ENCODE measurements at places on chromosomes 1 and 21.
A peak's percentile ranks its signal among the peaks of the same experiment; 100 is the strongest.

DNA sequence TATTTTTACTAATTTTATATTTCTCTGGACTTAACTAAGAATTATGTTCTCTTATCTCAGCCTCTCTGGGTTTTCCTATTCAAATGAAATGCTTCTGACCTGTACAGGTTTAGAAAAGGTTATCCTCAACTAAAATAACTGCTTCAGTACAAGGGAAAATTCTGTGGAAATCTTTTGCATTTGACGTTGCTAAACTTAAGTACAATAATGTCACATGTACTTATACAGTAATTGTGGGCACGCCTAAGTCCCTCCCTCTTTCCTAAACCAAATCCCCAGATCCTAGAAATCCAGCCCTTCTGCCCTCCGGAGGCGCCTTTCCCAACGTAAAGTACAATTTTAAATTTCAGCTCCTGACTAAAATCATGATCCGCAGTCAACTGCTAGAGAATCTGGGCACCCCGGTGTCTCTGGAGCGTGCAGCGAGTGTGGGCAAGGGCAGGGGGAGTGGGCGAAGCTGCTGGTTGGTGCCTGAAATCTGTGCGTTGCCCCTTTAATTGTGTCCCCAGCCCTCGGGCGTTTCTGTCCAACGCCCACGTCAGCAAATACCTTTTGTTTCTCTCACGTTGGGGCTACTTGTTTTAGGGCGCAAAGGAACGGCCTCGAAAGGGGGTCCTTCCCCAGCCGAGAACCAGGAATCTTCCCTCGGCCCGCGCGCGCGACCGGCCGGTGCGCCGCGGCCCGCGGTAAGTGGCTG is at the start of gene ZBTB8A:
TSS of gene ZBTB8A (plus strand) at position 541 of the 697 bp plus-strand sequence. CDS start 53,505 bp downstream, outside the sequence.
- DNase-seq, result peak; percentile 58

GRCh38 chr1:6392809-6393399 is 663 bp downstream of the ACOT7 start:
- DNase-seq, result no peak

DNA sequence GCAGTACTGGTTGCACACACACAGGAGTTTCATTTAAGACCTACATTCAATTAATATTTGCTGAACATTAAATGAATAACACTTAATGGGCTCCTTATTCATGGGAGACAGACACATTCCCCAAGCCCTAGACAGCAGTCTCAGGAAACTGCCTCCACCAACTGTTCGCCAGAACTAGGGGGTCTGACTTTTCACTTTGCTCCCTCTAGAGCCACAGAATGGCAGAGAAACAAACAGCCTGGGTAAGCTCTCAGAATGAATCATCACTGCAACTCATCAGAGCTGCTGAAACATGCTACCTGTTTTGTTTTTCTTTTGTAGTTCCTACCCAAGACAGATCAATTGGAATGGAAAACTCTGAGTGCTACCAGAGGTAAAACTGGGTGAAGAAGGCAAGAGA is 31.7 kb downstream of the ELK4 start:
- DNase-seq, result no peak

GRCh38 chr1:172699111-172699510 is 40.2 kb downstream of the FASLG start:
- DNase-seq, result peak; percentile 54

DNA sequence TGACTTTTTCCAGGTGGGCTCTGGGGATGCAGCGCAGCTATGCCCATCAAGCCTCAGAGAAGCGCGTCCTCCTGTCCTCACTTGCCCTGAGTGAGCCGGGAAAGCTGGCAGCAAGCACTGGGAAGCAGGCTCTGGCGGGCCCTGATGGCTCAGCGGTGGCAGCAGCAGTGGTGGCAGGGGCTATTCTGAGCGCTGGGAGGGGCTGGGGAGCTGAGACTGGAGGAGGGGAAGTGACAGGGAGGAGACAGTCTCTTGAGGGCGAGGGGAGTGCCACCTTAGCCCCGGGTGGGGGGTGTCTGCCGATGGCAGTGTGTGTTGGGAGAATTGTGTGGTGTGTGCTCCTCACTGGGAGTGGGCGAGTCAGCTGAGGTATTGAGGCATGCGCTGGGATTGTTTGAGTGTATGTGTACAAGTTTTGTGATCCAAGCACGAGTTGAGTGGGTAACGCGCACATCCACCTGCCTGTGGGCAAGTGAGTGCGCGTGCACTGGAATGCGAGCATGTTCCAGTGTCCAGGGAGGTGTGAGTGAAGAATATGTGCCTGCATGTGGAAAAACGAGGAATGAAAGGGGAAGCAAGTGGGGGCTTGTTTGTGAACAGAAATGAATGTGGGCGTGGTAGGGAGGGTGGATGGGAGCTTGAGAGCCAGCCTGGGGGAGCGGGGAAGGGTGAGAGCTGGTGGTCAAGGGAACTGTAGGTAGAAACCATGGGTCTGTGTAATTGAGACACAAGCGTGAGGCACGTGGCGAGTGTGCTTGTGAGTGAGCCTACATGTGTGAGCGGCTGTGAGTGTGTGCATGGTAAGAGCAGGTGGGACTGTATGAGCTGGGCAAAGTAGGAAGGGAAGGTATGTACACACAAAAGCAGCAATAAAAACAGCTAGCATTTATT is 2.9 kb upstream of the FOXO6 start:
- DNase-seq, result no peak

DNA sequence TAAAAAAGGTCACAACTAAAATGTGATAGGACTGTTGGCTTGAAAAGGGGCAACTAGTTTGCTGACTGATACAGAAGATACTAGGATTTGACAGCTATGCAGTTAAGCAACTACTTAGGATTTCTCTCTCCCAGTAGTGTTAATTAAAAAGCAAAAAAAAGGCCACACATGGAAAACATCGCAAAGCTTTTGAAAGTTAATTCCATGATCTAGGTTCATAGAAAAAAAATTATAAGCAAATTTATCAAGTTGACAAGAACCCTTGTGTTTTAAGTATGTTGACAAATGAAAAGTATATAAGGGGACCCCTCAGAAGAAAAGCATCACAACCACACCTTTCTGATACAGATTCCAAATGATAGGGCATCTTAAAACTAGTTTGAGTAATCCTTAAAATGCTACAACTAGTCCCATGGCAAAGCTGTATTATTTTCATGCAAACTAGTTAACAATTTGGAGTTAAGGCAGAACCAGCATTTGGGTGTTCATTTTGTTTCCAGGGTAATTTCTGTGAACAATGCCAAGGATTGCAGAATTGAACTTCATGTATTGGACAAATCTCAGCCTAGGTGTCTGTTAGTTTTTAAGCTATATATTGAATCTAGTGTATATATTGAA is 4.1 kb downstream of the PNRC2 start:
- no peak for DNase-seq

DNA sequence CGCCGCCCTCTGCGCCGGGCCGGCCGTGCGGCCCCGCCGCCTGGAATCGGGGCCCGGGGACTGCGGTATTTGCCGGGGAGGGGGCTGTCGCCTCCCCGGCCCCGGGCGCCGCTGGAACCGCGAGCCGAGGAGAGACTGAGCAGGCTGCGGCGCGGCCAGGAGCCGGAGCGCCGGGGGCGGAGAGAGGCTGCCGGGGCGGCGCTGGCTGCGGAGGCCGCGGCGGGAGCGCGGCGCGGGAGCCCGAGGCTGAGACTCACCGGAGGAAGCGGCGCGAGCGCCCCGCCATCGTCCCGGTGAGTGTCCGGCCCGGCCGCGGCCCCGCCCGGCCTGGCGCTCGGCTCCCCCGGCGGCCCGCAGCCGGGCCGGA is 746 bp downstream of the DYRK1A start:
- DNase-seq, result peak; percentile 43

GRCh38 chr1:172298141-172298540 is 122.3 kb upstream of the C1orf105 start:
- DNase-seq, result no peak

GRCh38 chr1:197247465-197247864 is 20.6 kb upstream of the CRB1 start:
- no peak for DNase-seq

- no peak for DNase-seq
Observed at GRCh38 chr1:63794939-63795378, 21.1 kb downstream of the ROR1 start.

DNA sequence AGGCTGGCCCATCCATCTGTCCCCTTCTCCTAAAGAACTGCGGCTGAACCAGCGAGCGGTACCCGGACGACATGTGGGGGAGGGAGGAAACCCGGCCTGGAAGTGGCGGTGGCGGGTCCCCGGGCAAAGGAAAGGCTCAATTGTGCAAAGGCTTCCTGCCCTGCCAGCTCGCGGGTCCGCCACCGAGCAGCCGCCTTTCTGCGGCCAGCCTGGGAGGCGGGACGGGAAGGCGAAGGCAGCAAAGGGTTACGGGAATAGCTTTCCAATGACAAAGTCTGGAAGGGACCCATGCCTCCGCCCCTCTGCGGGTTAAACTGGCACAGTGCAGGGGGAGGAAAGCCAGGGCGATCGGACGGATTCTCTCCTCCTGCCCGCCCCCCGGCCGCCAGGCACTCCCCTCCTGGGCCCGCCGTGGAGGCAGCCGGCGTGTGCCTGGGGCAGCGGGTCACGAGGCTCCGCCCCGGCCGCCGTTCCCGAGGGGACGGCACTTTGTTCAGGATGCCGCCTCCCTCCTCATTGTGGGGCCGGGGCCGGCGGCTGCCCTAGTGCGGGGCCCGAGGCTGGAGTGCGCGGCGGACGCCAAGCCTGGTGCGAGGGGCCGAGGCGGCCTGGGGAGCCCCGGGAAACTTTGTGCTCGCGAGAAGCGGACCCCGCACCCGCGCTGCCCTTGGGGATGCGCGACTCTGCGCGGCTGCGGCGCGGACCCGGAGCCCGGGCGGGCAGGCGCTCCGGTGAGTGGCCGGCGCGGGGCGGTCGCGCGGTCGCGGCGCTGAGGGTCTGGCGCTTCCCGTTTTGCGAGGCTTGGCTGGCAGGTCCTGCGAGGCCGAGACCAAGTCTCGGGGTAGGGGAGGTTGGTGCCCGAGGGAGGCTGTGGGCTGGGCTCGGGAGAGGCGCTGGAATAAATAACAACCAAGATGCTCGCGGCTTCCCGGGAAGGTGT is at the start of gene NAV1:
TSS of gene NAV1 (plus strand) at position 516 of the 940 bp plus-strand sequence. CDS start 83,758 bp downstream, outside the sequence.
- DNase-seq, result no peak

DNA sequence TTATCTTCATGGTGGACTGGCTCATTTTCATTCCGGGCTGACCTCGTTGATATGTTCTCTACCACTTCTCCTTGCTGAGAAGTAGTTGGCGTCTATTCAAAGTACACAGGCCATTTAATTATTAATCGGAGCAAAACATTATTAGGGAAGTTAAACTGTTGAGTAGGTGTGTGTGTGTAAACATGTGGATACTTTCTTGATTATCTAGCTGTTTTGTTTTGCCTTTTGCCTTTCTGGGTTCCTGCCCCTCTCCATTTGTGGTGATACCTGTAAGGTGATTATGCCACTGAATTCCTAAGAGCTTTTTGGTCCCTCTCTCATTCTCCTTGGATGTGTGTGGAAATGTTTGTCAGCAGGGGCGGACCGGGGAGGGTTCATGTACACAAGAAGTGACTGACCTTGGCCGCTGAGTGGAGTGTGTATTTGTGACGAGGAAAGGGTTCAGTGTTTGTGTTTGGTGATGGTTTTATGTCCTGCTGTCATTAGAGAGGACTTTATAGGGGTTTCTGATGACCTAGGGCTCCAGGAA is 56.6 kb upstream of the PPP2R5A start:
- DNase-seq, result no peak

GRCh38 chr1:93979718-93980319 is 70.6 kb upstream of the GCLM start:
- DNase-seq, result no peak

- DNase-seq, result no peak
Observed at GRCh38 chr1:197062692-197063091, 4.4 kb downstream of the F13B start.

DNA sequence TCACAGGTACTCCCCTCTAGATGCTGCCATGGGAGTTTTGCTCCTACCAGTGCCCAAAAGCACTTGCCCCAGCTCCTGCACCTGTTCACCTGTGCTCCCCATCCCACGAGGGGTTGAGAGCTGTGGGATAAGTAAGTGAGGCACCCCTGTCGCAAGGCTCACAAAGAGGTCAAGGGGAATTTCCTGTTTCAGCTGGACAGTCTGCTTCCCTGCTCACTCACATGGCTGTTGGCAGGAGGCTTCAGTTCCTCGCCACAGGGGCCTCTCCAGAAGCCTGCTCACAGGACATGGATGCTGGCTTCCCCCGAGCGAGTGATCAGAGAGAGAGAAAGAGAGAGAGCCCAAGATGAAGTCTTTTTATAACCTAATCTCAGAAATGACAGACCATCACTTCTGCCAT is 8.7 kb upstream of the NCMAP start:
- DNase-seq, result no peak

DNA sequence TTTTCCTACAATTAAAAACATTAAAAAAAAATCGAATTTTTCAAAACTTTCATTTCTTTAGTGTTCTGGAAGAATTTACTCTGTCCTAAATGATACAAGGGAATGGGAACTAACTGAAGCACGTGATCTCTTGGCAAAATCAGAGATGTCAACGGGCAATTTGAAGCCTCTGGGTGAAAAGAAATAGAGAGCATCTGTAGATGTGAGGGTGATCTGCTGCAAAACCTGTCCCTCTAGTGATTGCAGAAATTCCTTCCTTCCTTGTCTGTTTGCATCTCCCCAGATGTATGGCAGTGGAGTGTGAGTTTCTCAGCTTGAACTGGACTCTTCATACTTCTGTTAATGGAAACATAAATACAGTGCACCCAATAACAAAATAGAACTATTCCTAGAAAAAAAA is 100.5 kb upstream of the S1PR1 start:
- DNase-seq, result no peak

GRCh38 chr1:227729881-227730629 is 5.0 kb downstream of the JMJD4 start:
- DNase-seq, result no peak

GRCh38 chr1:101389547-101389929 is 152.7 kb downstream of the S1PR1 start:
- DNase-seq, result no peak

GRCh38 chr21:38821248-38821647 is 15.5 kb downstream of the ETS2 start:
- DNase-seq, result no peak

DNA sequence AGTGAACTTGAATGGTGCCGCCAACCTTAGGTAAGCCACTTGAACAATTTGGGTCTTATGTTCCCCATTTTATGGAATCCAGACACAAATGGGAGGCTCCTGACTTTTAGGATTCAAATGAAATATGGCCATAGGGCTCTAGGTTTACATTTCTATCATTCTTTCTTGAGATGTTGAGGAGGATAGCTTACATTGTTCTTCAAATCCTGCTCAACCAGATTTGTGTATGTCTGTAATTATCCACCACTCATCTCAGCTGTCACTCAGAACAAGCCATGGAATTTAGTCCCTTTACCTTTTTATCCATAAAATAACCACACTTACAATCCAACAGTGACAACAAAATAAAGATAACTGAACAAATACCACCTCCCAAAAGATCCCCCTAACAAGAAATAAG is 682.9 kb upstream of the PTBP2 start:
- no peak for DNase-seq

DNA sequence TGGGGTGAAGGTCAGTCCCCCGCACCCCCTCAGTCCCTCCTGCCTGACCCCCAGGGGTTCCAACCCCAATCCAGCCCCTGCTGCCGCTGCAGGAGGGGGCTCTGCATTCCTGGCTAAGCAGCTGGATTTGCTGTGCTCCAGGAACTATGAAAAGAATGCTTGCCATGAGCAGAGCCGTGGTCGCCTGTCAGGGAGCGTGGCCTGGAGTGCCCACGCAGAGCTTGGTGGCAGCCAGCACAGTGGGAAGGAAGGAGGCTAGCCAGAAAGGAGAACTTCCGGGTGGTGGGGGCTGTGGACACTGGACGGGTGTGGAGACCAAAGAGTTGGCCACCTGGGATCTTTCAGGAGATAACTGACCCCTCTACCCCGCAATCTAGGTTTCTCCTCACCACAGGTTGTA is 5.6 kb downstream of the COL8A2 start:
- no peak for DNase-seq

Data from GM06990 (cell line).